ENCODE measurements at places on chromosomes 5 and 9.
A peak's percentile ranks its signal among the peaks of the same experiment; 100 is the strongest.

- no peak for DNase-seq
These were observed 94.5 kb upstream of the PPP1R2B start for GRCh38 chr5:156755421-156756087.

- no peak for DNase-seq
These were observed 67.4 kb downstream of the RASGRF2 start for GRCh38 chr5:81027481-81028058.

GRCh38 chr5:107571621-107572536 lies 98.9 kb downstream of the EFNA5 start:
- DNase-seq = peak; percentile 95

- DNase-seq = no peak
These were observed 1022.3 kb downstream of the EFNA5 start for GRCh38 chr5:106648401-106648800.

DNA sequence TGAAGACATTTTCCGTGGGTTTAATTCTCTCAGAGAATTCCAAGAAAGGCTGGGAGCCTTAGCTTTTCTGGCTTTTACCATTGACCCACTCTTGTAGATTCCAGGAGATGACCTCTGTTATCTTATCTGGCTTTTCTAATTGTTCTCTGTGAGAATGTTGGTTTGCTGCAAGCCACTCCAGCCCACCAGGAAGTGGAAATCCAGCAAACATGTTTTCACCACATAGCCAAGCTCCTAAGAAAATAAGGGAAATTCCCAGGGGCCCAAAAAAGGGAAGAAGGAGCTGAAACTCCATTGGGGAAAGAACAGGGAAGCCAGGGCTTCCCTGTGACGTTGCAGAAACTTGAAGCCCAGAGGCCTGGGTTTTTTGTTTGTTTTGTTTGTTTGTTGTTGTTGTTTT lies 19.7 kb downstream of the GPR107 start:
- no peak for DNase-seq
